ENCODE measurements at places on chromosomes 4 and X.

DNA sequence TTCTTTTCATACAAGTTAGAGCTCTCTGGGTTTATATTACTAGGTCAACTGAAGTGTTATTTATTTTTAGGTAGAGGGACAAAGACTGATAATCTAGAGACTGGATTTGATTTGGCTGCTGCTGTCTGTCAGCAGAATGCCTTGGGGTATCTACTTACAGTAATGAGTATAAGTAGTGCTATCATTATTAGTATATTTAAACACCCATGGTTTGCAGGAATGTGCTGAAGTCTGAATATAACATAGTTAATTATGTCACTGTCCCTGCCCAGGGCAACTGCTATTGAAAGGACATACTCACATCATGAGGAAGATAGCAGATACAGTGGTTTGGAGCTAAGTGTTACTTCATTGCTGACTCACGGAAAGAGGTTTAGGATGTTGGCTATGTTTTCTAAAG lies 76.2 kb downstream of the PRRG1 start:
- DNase-seq: no peak

DNA sequence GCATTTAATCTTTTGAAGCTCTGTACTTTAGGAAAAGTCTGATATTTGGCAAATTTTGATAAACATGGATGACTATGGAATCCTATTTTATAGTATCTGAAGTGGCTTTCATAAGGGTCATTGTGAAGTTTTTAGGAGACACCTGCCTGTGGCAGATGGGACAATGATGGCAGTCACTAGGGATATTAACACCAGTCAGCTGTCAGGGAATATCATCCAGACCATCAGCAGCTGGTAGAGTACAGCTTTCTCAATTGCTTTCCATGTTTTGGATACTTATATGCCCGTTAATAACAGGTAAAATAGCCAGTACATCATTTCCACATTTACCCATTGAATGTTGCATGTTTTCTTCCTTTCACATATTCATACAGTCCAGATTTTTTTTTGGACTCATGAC lies 39.1 kb downstream of the NPNT start:
- DNase-seq: no peak

DNA sequence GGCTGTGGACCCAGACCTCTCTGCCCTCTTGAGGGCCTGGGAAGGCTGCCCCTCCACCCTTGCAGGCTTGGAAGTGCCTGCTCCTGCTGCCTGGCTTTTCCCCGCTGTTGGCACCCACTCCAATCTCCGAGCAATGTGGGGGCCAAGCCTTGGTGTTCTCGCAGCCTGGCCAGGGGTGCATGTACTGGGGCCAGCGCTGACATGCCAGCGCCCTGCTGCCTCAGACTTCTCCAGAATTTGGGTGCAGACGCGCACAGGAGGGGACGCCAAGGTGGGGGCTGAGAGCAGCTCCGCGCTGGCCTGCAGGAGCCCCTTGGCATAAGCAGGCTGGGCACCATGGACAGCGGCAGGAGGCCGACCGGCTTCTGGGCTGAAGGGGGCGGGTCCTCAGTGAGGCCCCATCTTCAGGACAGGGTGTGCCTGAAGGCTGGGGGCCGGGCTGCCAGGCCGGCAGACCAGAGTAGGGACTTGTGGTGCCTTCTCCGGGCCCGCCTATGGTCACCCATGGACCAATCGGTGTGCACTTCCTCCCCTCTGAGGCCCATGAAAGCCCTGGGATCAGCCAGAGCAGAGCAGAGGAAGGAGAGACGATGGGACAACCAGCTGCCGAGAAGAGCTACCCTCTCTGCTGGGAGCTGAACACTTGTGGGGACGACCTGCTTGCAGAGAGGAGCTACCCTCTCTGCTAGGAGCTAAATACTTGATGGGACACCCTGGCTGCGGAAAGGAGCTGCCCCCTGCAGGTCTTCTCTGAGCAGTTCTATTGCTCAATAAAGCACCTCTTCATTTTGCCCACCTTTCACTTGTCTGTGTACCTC lies 118.3 kb downstream of the DNAAF6 start:
- no peak for DNase-seq

DNA sequence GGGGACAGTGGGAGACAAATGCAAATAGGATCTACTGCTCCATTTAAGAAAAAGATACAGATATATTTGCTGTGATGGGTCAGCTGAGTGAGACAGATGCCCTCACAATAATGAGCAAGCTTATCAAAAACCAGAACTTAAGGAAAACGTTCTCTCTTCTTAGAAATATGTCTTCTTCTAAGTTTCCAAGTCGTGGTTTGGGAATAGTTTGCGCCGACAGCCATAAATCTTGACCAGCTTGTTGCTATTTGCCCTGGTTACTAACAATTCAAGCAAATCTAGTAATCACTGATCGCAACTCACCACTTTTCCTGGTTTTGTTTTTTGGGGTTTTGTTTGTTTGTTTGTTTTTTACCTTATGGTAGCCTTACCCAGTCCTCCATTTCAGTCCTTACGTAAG lies 67.6 kb upstream of the GUCY1A1 start:
- DNase-seq: no peak

DNA sequence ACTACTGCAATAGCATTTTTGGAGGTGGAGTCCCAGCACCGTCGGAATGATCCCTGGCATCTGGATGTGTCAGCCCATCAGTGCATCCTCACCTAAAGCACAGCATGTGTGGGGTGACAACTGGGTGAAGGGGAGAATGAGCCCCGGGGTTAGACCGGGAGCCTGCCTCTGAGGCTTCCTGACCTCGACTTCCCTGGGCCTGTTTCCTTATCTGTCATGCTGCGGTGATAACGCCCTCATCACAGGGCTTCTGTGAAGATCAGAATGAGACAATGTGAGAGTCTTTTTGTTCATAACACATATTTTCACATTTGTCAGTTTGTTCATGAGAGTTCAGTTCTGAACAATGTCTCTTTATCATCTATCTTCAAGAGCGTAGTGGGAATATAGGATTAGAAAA lies 31.1 kb upstream of the PDLIM3 start:
- DNase-seq: no peak
